ENCODE measurements at places on chromosomes 7 and 10. TPM values are rescaled to one million over a fixed set of nuclear protein-coding genes. Genes with fewer than 3 reads are reported as not detected.

DNA sequence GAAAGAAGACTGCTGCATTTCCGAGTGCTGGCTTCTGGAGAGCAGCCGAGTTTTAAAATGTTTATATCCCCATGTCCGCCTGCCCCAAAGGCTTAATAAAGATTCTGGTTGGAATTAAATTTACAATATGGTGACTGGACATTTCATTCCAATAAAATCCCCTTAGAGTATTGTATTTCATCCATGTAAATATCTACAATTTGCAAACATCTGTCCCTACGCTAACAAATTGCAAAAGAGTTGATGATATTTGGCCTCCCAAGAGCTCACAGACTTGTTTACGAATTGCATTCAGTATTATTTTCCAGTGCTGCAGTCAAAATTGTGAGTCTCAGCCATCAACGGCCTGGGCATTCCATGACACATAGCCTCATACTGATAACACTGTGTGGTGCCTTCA lies 50.1 kb downstream of the PLEKHS1 start:
- DNase-seq = no peak

The MSMB gene
- total RNA-seq = not detected

The GRID2IP gene
- not detected for total RNA-seq

GRCh38 chr10:103729851-103730250 lies 125.5 kb downstream of the SH3PXD2A start:
- no peak for DNase-seq

The AKR1D1 gene
- not detected for total RNA-seq

DNA sequence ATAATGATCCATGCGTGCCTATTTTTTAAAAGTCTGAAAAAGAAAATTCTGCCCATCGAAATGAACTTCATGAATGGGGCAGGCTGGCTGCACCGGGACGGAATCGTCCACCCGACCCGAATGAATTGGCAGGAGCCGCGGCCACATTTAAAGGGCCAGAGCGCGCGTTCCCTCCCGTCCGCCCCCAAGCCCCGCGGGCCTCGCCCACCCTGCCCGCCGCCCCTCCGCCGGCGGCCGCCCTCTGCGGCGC lies 319 bp upstream of the GATA3 start:
- no peak for DNase-seq

- no peak for DNase-seq
These were observed 57.2 kb upstream of the LBX1 start for GRCh38 chr10:101286248-101287046.

DNA sequence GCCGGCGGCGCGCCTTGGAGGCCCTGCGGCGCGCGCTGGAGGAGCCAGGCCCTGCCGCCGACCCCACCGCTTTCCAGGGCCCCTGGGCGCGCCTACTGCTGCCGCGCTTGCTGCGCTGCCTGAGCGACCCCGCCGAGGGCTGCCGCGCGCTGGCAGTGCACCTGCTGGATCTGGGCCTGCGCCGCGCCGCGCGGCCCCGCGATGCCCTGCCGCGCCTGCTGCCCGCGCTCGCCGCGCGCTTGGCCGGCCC lies 280 bp downstream of the DNAAF5 start:
- no peak for DNase-seq

The RBM17 gene
- 130 TPM for total RNA-seq

DNA sequence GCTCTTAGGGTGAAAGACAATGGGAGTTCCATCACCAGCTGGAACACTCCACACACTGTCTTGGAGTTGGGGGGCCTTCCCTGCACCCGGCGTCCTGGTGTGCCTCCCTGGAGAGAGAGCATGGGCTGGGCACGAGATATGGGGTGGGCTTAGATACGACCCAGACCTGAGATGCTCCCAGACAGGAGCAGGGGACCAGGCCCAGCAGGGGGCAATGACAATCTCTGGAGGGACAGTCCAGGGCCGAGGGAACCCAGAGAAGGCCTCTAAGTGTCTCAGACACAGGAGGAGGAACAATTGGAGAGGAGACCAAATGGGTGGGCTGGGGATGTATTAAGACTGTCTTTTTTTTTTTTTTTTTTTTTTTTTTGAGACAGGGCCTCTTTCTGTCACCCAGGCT lies 40.0 kb downstream of the MYL10 start:
- DNase-seq = no peak

GRCh38 chr10:128008521-128009250 lies 101.8 kb downstream of the PTPRE start:
- no peak for DNase-seq

DNA sequence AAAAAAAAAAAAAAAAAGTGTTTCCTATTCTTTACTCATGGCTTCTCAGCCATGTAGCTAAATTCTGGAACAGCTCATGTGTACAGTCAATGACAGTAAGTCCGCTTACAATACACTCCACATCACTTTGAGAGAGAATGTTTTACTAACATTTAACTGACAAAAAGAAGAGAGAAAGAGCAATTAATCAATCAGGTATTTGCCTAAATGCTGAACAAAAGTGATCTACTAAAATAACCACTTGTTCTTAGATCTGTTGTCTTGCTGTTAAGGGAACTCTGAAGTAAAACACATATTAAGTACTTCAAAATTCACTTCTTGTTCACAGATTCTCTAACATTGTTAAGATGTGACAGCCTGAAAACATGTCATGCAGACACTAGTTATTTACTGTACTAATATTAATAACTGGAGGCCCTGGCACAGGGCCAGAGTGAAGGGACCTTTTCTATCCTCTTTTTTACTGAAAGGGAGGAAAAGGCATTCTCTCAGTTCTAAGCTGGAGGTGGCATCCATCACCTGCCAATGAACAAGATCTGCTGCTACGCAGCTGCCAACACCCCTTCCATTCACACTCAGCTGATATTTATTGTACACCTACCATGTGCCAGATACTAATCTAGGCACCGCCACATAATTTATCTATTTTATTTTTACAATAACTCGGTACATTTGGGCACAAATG lies 72.6 kb downstream of the AHR start:
- DNase-seq = no peak

GRCh38 chr10:70057306-70057705 lies 4.7 kb downstream of the MACROH2A2 start:
- no peak for DNase-seq

Measured in spleen (tissue), 13 donors.